ENCODE measurements at places on chromosomes 3 and 15.

- no peak for DNase-seq
Observed at GRCh38 chr3:159899166-159899565, 89.5 kb upstream of the IL12A start.

DNA sequence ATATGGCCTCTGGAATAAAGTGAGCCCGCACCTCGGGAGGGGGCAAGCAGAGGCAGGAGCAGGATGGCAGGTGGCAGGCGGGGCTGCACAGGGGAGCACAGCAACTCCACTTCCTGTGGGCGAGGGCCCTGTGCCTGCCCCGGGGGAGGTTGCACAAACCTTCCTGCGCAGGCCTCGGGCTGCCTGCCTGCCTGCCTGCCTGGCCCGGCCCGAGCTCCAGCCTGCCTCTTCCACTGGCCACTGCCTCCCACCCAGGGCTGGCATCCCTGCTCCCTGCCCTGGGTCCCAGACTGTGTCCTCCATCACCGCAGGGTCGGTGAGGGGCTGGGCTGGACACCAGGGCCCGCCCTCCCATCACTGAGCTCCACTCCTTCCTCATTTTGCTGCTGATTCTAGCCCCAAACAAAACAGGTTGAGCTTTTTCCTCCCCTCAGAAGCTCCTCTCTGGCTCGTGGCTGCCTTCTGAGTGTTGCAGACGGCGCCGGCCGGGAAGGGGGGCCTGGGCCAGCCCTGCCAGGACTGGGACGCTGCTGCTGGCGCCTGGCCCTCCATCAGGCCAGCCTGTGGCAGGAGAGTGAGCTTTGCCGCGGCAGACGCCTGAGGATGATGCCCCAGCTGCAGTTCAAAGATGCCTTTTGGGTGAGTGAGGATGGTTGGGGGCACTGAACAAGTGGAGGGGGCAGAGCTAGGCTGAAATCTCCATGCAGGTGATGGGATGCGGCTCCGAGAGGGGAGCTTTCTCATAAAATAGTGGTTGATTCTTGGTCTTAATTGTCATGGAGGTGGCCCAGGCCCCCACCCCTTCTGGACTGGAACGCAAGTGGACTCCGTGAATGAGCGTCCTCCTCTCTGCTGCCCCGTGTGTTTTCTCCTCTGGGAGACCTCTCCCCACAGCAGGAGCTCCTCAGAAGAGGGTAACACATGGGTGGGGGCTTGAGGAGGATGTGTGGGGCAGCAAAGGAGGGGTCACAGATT is at the start of gene PSTPIP1:
TSS of gene PSTPIP1 (plus strand) at position 156 of the 975 bp plus-strand sequence. CDS start at position 604, 448 bp downstream.
- DNase-seq: peak; percentile 67

GRCh38 chr15:88719654-88720053 is 80.8 kb downstream of the ISG20 start:
- DNase-seq: no peak

GRCh38 chr3:8848696-8849131 is 79.3 kb upstream of the OXTR start:
- DNase-seq: no peak

DNA sequence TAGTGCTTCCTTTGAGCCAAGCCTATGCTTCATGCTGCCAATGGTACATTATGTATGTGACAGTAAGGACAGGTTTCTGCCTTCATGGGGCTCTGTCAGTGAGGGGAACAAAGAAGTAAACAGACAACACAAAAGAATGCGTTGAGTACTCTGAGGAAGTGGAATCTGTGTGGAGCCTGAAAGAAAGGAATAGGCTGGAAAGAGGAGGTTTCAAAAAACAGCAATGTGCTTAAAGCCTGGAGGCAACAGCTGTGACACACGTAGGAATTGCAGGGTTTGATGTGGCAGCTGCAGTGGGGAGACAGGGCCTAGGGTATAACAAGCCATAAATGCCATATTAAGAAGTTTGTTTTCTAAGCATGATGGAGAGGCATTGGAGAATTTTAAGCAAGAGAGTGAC is 316.7 kb downstream of the CLSTN2 start:
- no peak for DNase-seq

GRCh38 chr3:45103753-45104714 is 42.1 kb downstream of the CDCP1 start:
- no peak for DNase-seq

DNA sequence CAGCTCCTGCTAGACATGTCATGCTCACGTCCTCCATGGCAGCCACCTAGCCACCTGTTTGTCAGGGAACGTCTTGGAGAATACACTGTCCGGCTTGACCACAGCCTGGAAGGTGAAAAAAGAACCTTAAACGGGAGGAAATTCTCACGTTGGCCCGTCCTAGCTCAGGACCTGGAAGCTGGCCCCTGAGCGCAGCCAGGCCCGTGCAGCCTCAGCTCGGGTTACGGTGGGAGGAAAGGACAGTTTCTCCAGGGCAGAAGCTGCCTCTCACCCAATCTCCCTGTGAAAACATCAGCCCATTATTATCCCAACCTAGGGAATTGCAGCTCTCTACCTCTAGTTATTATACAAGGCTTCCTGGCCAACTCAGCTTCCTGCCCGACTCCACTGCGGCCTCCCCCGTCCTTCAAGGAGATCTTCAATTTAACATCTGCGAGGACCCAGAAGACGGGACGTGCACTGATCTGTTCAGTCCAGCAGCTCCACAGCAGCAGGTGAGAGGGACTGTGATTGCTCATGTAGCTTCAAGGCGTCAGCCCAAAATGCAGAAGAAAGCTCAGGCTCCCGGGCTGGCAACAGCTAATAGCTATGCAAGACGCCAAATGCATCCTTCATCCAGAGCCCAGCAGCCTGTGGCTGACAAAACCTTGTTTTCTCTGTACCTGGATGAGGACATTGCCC is 84.7 kb downstream of the ADAMTS17 start:
- no peak for DNase-seq

DNA sequence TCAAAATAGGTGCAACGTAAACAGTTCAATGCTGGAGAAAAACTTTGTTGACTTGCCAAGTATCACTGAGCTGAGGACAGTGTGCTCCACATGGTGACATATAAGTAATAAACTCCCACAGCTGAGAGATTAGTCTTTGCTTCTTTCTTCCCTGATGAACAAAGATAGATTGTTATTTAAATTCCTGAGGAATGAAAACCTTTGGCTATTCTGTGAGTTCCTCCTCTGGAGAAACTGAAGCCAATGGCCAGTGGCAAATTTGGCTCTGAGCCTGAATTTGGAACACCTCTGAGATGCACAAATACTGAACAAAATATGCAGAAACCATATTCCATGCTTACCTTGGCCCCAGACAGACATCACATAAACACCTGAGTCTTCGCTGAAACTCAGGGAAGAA is 63.3 kb downstream of the RPL22L1 start:
- no peak for DNase-seq

DNA sequence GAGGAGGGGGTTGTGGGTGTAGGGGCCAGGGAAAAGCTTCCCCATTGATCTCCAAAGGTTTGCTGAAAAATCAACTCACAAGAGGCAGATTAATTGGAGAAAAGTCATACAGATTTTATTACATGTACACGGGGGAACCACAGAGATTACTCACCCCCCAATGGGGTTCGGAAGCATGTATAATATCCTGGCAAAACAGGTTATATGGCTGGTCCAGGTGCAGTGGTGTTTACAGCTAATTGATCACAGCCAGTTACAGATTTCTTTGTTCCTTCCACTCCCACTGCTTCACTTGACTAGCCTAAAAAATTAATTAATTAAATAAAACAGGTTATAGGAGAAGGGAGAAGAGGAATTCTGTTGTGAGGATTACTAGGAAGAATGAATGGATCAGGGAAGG is 22.4 kb downstream of the PRKCI start:
- no peak for DNase-seq

- DNase-seq: no peak
Observed at GRCh38 chr3:3714572-3714971, 84.7 kb upstream of the LRRN1 start.

- no peak for DNase-seq
Observed at GRCh38 chr3:111810909-111811308, 48.2 kb upstream of the PHLDB2 start.

- no peak for DNase-seq
Observed at GRCh38 chr3:192861972-192862371, 55.7 kb downstream of the MB21D2 start.

- DNase-seq: no peak
Observed at GRCh38 chr3:6229778-6230410, 631.0 kb upstream of the GRM7 start.

DNA sequence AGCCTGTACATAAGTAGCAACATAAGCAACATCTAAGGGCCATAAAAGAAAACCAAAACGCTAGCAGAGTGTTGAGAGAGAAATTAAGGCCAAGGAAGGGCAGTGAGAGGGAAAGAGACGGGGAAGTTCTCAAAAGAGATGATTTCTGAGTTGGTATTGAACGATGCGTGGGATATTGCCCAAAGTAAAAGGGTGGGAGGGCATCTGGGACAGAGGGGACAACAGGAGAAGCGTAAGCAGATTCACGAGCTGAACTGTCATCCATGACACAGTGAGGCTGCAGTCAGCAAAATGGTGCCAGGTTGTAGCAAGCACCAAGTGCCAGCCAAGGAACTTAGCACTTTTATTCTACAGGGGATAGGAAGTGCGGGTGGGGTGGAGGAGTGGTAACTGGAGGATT is 11.8 kb downstream of the NCEH1 start:
- DNase-seq: no peak

DNA sequence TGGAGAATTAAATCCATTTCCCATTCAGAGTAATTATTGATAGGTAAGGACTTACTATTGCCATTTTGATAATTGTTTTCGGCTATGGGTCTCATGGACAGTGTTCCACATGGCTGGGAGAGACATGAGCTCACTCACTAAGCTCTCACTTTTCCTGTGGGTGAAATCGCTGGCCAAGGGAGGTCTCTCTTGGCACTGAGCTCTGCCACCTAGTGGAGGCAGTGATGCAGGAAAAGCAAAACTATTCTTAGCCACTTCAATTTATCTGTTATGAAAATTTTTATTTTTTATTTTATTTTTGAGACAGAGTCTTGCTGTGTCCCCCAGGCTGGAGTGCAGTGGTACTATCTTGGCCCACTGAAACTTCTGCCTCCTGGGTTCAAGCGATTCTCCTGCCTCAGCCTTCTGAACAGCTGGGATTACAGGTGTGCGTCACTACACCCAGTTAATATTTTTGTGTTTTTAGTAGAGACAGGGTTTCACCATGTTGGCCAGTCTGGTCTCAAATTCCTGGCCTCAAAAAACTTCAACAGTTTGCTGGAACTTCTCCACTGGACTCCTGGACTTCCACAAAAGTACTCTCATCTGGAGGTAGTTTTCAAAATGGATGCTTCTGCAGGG is 4.7 kb upstream of the RNF13 start:
- DNase-seq: peak; percentile 75

DNA sequence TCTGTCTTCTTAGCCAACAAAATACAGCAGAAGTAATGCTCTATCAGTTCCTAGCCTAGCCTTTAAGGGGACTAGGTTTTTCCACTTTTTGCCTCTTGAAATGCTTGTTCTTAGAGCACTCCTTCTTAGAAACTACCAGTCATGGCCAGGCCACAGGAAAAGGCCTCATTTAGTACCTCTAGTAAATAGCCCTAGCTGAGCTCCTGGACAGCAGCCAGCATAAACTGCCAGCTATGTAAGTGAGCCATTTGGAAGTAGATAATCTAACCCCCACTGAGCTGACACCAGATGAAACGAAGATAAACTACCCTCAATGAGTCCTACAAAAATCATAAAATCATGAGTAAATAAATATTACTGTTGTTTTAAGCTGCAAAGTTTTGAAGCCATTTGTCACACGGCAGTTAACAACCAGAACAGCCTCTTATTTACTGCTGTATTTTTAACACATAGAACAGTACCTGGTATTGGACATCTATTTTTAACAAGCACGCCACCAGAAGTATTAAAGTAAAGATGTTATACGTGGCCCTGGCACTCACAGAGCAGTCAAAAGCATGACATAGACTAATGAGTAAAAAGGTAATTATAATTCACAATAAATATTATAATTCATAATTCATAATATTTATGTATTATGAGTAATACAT is 12.0 kb downstream of the TBC1D5 start:
- peak; percentile 28 for DNase-seq

- no peak for DNase-seq
Observed at GRCh38 chr15:68228143-68228970, 1.2 kb downstream of the CLN6 start.

DNA sequence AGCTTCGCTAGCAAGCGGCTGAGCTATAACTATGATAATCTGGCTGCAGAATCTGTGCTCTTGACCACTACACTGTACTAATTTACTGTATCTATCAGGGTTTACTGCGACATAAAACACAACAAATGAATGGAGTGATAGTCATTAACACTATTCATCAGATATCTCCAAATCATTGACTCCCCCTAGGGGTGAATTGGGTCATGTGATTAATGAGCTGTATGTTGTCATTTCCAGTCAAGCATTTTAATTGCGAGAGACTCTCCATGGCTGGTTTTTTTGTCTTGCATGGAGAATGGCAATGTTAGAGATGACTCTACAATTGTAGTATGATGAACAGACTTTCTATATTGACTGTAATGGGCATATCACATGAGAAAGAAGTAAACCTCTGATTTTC is 10.5 kb upstream of the TM4SF18 start:
- DNase-seq: no peak

GRCh38 chr3:112730210-112730609 is 89.3 kb upstream of the CCDC80 start:
- DNase-seq: no peak

DNA sequence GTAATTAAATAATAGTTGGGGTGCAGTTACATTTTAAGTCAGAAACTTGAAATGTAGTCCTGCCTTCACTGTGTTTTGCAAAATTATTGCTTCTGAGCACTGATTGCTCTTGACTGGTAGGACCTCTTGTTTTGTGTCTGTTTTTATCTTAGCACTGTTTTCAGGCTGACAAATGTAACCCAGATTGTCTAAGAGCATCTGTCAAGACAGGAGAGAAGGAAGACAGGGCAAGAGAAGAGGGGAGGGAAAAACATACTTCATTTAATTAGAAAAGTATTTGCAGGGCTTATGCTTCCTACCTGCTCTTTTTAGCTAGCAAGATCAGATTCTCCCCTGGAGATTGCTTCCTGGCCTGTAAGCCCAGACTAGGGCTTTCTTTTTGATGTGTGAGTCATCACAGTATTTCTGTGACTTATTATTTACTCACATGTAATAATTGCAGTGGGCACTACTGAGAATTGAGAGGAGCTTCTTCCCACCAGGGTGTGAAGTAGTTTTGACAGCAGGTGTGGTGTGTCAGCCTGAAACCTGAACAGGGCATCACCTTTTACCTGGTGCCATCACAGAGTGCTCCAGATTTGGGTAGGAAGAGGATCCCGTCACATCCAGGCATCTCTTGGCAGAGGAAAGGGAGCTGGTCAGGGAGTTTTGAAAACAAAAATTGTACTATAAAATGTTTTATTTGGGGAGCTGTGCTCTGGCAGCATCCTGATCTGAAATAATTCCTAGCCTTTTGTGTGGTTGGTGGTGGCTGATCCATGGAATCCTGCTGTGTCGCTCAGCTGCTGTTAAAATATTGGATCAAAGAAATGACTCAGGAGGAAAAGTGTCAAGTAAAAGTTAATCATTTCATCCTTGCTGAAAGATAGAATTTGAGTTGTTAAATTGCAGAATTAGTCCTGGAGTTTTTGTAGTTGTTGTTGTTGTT is 98.2 kb downstream of the TMEM108 start:
- no peak for DNase-seq

- no peak for DNase-seq
Observed at GRCh38 chr3:197224034-197224444, 74.4 kb downstream of the DLG1 start.
